ENCODE measurements at places on chromosomes 13 and 19.
A peak's percentile ranks its signal among the peaks of the same experiment; 100 is the strongest.

DNA sequence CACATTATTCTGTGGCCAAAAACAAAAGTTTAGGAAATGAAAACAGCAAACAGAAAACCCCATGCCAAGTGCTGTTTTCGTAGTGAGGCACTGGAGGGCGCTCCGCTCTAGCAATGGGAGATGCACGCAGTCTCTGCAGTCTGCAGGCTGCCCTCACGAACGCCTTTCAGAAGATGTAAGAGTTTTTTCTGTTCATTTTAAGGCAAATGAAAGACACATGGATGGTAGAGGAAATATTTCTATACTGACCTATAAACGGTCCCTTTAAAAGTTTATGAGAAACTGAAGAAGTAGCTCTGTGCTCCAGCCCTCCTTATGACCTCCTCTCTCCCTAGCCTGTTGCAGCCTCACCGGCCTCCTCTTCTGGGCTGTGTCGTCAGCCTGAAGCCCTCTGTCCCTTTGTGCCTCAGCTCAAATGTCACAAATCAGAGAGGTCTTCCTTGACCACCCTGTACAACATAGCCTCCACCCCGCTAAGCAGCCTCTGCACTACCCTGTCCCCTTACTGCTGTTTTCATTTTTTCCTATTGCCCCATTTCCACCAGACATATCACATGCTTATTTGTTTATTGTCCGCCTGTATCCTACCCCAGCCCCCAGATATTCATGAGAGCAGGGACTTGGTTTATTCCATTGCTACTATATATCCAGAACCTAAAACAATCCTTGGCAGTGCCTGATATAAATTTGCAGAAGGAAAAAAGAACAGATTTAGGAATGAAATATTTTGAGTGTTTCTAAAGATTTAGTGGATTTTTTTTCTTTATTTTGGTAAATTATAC, 116.4 kb downstream of the TM9SF2 start:
- peak; percentile 22 for DNase-seq

DNA sequence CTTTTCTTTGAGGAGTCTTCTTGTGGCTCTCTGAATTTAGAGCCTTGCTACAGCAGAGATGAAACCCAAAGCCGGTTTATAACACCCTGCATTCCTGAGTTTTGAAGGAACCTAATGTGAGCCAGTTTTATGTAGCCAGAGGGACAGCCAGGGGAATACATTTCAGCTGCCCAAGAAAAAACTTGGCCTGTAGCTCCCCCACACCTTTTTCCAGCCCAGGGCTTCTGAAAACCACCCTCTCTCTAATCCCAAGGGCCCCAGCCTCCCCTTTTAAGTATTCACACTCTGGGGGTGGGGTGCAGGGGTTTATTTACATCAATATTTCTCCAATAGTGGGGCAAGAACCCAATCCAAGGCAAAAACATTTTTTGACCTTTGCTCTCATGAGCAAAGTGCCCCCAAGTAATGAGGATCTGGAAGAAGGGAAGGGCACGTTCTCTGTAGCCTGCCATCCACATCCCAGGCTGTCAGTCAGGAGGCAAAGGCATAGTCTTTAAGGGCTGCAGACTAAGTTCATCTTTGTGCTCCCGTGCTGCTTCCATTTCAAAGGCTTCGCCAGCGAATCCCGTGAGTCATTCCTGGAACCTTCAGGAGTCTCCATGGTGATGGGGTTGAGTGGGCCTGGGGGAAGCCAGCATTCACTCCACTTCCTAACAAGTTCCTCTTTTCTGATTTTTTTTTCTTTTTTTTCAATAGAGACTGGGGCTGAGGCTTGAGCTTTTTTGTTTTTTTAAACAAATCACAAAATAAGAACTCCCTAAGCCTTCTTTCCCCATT, 33.2 kb upstream of the MEDAG start:
- no peak for DNase-seq

DNA sequence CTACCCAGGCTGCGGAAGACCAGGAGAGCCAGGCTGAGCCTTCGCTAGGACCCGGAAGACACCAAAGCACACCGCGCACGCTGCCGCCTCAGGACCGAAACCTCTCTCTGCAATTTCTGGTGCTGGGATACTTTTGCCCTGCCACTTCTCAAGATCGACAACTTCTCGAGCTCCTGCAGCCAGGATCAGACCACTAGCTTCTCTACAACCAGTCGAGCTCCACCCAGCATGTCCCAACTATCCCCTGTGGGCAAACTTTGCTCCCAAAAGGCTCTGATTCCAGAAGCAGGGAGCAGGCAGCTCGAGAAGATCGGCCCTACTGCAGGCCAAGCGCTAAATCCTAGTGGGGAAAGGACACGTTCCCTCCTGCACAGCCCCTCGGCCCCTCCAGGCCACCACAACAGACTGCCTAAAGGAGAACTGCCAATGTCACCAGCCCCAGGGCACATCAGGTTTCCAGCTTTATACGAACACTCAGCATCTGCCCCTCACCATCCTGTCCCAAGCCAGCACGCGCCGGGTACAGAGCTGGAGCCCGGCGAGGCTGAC, 979 bp downstream of the AKAP8 start:
- peak; percentile 62 for DNase-seq

DNA sequence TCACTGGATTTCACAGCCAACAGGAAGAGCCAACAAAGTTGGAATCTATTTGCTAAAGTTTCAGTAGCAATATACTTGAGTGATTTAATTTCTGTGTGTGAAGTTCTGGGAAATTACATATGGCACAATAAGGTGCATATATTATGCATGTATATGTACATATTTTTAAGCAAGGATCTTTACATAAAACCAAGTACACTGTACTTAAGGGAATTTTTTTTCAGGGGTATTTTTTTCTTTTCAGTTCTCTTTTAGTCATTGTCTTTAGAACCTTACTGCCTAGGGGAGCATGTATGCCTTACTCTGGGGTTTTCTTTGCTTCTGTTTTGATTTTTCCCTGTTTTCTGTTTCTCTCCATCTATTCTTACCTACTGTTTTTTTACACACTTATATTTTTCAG, 7.4 kb downstream of the RAP2A start:
- DNase-seq, result no peak

- DNase-seq, result no peak
Observed at GRCh38 chr13:58712191-58712590, 1080.6 kb downstream of the PCDH17 start.

DNA sequence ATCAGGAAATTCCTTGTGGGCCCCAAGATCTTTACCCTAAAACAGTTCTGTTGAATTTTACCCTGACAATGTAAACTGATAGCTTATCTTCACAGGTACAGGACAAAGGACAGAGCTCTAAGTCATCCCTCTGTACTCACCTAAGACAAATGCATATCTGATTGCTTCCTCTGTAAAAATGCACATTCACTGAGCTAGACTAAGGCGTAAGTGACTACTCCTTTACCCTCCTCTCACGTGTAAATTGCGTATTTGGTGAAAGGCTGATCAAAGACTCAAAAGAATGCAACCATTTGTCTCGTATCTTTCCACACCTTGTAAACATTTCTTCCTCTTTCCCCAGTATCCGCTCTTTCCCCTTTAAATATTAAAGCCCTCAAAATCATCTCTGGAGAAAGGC, 80.6 kb upstream of the LRCH1 start:
- DNase-seq, result no peak

DNA sequence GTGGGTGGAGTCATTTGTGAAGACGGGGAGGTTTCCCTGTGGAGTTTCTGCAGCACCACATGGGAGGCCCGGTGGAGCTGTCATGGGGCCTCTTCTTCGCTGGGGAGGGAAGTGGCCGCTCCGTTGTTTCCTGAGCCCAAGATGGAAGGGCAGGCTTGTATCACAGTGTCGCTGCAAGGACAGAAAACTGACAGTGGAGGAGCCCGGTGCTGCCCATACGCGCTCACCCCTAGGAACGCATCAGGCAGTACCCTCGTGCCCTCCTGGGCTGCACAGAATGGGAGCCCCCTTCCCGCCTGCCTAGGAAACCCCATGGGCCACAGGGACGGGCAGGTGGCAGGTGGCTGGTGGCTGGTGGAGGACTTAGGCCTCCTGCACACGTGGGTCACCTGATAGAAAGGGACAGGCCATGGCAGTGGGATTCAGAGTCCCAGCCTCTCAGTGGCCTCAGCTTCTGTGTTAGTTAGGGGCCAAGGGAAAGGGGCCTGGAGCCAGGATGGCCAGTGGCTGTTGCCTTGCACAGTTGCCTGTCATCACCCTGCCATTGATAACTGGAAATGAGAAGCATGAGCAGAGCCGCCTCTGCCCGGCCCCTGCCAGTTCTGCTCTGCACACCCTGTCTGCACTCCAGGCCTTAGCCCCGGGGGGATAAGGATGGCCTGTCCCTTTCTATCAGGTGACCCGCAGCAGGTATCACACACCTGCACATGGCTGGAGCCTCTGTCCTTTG, 7.6 kb downstream of the COL4A2 start:
- no peak for DNase-seq

- DNase-seq, result no peak
Observed at GRCh38 chr19:40465025-40465556, 454 bp downstream of the BLVRB start.

- DNase-seq, result no peak
Observed at GRCh38 chr13:94813920-94814475, 101.7 kb upstream of the SOX21 start.

DNA sequence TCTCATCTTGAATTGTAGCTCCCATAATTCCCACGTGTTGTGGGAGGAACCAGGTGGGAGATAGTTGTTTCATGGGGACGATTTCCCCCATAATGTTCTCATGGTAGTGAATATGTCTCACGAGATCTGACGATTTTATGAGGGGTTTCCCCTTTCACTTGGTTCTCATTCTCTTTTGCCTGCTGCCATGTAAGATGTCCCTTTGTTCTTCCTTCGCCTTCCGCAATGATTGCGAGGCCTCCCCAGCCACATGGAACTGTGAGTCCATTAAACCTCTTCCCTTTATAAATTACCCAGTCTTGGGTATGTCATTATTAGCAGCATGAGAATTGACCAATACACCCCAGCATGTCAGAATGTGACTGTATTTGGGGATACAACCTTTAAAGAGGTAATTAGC, 3.9 kb upstream of the FPR1 start:
- DNase-seq, result no peak

GRCh38 chr19:14168993-14169392, 32.6 kb upstream of the ASF1B start:
- no peak for DNase-seq

DNA sequence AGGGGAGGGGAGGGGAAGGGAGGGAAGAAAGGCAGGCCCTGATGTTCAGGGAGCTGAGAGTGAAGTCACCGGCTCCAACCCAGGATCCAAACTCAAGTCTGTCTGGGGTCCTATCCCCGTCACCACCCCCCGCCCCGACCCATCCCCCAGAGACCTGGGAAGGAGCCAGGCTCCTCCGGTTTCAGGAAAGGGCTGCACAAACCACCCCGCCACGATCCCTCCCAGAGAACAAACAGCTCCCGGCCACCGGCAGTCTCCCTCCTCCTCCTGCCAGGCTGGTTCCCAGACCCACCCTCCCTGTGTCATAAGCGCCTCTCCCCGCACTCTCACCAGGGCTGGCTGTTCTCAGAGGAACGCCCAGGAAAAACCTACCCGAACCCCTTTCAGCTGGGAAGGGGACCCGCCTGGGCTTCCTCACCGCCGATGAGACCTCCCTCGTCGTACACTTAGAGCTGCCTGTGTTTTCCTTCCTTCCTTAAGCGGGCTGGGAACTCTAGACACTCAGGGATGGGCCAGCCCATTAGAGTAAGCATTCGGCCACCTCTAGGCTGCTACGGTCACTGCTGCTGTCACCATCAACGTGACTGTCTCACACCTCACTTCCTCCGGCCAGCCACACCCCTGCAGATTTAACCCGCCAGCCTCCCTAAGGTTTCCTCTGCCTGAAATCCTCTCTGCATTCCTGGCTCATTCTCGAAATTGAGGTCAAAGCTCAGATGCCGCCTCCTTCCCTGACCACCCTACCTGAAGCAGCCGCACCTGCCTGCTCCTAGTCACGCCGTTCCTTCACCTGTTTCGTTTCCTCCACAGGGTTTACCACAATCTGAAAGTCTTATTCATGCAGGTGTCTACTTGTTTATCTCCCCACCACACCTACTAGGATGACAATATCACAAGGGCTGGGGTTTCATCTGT, 6.3 kb upstream of the RDH13 start:
- no peak for DNase-seq

DNA sequence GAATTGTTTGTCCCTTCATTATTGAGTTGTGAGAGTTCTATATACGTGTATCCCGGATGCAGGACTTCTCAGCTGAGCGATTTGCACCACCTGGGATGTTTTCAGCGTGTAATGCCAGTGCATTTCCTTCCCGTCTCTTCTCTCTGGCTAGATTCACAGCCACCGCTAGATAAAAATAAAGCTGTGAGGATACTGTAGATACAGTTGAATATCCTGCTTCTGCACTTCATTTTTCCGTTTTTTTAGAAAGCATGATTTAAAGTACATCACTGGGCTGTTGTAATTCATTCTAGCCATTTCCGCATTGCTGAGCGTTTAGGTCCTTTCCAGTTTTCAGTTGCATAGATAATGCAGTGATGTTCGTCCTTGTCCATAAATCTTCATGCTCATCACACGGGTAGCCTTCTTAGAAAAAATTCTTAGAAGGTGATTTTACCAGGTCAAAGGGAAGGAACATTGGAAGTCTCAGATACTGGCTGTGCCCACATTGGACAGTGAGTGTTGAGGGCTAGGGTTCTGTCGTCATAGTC, 14.7 kb downstream of the PPP1R37 start:
- DNase-seq, result no peak

GRCh38 chr19:48043675-48044258, at the start of gene CABP5:
Gene CABP5, minus strand, starts transcription at chr19:48044079. Its CDS starts 157 bp downstream, at chr19:48043922.
- no peak for DNase-seq

DNA sequence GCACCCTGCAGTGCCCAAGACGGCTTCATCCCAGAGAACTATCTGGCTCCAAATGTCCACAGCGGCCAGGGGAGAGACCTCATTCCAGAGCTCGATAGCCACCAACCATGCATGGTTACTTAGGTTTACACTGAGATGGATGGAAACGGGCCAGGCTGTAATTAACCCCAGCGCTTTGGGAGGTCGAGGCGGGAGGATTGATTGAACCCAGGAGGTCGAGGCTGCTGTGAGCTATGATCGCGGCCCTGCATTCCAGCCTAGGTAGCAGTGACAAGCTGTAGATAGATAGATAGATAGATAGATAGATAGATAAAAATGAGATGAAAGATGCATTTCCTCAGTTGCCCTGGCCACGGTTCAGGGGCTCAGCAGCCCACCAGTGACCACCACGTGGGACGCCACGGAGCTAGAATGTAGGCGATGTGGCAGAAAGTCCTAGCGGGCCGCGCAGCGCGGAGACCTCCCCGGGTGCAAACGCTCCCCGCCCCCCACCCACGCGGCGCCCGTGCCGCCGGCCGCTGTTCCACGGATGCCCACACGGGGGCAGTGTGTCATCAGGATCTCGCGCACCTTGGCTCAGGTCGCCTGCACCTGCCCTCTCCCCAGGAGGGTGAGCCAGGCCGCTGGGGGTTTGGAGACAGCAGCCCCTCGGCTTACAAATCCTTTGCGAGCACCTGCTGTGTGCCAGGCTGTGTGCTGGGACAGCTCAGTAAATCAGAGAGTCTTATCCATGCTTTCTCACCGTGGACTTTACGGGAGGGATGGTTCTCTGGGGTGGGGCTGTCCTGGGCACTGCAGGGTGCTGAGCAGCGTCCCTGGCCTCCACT, 13.5 kb upstream of the TLE5 start:
- DNase-seq, result peak; percentile 87

All from B cell (primary cell).